ENCODE measurements at places on chromosomes 6 and 20.
A peak's percentile ranks its signal among the peaks of the same experiment; 100 is the strongest.

GRCh38 chr6:131861381-131861780 lies 53.6 kb downstream of the ENPP1 start:
- no peak for DNase-seq

DNA sequence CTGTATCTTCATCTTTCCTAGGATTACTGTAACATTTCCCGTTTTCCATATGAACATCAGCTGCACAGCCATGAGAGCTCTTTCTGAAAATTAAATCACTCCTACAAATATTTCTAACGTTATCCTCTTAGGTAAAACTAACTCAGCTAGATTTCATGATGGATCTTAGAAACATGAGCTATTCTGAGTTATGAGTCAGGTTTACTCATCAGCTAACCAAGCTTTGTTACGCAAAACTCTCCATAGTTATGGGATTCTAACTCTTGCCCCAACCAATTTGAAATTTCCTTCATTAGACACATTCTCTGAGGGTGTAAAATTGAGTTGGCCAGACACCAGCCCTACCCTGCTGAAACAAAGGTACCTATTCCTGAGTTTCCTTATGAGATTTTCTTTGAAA lies 14.0 kb downstream of the DEFB110 start:
- DNase-seq, result no peak

- no peak for DNase-seq
Measured at GRCh38 chr6:68726337-68726736, 91.3 kb downstream of the ADGRB3 start.

GRCh38 chr6:47741807-47742206 lies 40.0 kb upstream of the OPN5 start:
- DNase-seq, result no peak

DNA sequence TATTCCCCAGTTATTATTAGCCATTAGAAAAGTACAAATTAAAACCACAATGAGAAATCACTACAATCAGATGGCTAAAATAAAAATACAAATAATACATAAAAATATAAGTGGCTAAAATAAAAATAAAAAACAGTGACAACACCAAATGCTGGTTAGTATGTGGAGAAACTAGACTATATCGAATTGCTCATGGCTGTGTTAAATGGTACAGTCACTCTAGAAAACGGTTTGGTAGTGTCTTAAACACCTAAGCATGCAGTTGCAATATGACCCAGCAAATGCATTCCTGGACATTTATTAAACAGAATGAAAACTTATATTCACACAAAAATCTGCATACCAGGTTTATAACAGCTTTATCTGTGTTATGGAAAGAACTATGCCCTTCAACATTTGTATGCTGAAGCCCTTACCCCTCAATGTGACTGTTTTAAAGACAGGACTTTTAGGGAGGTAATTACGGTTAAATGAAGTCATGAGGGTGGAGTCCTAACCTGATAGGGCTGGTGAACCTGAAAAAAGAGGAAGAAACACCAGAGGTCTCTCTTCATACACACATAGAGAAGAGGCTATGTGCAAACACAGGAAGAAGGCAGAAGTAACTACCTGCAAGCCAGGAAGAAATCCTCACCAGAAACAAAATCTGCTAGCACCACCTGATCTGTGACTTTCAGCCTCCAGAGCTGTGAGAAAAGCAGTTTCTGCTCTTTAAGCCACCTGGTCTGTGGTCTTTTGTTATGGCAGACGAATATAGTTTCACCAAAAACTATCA lies 84.9 kb downstream of the ASCC3 start:
- DNase-seq, result no peak

DNA sequence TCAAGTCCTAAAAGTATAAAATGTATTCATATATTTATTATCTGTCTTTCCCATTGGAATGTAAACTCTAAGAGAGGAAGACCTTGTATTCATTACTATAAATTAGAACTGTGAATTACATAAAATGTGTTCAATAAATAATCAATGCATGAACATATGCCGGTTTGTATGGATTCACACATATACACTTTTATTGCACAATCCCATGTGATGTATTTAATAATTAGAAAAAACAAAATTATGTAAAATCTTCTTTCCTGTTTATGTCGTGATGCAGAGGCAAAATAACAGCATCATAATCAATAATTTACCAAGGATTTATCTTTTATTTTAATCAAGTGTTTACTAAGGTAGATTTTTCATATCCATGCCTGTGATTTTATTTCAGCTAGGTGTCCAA lies 240.5 kb downstream of the KHDRBS2 start:
- DNase-seq, result no peak

DNA sequence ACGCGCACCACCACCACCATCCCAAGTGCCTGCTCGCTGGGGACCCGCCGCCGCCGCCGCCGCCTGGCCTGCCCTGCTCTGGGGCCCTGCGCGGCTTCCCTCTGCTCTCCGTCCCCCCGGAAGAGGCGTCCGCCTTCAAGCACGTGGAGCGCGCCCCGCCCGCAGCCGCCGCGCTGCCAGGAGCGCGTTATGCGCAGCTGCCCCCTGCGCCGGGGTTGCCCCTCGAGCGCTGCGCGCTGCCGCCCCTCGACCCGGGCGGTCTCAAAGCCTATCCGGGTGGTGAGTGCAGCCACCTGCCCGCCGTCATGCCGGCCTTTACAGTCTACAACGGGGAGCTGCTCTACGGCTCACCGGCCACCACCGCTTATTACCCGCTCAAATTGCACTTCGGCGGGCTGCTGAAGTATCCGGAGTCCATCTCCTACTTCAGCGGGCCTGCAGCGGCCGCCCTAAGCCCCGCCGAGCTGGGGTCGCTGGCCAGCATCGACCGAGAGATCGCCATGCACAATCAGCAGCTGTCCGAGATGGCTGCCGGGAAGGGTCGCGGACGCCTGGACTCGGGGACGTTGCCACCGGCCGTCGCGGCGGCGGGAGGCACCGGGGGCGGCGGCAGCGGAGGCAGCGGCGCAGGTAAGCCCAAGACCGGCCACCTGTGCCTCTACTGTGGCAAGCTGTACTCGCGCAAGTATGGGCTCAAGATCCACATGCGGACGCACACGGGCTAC lies 7.2 kb downstream of the PRDM13 start:
- peak; percentile 68 for DNase-seq

DNA sequence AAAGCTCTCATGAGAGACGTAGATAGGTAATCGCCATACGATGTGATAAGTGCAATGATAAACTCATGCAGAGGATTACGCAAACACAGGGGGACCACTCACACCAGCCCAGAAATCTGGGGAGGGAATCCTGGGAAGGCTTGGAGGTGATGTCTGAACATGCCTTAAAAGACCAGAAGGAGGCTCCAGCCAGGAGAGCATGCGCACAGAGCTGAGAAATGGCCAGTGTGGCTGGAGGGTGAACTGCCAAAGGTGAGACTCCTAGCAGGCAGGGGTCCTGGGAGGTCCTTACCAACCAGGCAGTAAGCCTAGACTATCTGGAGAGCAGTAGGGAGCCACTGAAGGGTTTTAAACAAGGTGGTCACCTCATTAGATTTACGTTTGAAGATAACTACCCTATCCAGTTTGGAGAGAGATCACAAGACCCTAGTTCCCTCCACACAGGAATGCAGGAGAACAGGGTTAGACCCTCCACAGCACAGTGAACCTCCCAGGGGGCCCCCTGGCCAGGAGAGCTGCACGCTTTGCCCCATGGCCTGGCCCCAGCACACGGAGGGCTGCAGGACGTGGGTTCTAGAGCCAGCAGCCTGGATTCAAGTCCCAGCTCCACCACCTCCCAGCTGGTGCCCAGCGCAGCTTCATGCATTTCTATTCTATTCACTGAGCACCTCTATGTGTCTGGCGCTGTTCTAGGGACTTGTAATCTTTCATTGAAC lies 13.1 kb downstream of the MDFI start:
- DNase-seq, result no peak

DNA sequence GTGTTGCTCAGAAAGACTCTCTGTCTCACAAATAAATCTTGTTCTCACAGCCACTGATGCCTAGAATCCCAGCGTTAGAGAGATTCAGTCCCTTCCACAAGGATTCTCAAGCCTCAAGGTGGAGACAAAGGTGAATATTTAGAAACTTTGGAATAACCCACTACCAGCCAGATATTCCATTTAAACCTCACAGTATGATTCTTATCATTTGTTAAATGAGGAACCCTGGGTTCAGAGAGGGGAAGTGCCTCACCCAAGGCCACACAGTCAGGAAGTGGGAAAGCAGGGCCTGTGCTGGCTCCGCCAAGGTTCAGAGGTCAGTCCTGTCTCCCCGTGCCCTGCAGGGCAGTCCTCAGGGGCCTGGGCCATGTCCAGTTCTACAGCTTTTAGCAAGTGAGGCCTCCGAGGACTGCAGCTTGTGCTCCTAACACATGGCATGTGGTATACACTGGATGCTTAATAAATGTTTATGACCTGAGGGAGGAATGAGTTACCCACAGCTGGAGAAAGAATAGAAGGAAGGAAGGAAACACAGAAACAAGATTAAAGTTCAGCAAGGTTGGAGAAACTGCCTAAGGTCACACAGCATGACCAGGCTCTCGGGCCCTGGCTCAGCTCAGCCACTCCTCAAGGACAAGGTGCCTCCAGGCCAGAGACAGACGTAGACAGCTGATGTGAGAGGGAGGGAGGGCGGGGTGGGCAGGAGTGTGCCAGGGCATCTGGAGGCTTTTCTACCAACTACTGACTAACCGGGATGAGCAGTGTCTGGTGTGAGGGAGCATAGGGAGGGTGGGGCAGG lies 3.9 kb upstream of the TGM2 start:
- DNase-seq, result no peak

DNA sequence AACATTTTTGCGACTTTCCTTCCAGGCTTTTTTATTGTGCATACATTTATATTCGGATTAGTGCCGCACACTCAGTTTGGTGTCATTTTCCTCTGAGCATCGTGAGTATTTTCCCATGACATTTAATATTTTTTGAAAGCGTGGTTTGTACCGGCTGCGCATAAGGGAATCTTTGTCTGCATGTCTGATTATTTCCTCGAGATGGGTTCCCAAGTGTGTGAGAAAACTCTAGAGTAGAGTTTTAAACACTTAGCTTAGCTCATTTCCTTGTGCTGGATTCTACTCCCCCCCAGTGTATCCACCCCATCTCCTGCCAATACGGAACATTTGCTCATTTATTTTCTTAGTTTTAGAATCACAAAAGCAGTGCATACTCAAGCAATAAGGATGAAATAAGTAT lies 94.3 kb downstream of the CDC5L start:
- DNase-seq, result no peak

DNA sequence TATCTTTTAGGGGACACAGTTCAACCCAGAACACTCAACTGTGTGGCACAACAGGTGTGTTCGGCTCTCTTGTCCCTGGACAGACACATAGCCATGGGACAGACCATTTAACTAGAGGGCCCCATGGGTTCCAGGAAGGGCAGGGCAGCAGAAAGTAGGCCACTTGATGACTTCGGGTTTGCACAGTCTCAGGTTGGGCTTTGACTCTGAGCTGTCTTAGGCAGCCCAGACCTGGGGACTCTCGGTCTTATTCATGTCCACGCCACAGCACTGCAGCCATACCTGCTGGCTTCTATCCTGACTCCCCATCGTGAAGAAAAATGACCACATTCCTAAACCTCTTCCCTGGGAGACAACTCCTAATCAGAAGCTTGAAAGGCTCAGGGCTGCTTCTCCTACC lies 146.1 kb upstream of the AKAP12 start:
- no peak for DNase-seq

GRCh38 chr6:162190981-162191380 lies 536.6 kb downstream of the PRKN start:
- no peak for DNase-seq

GRCh38 chr20:13625304-13625979 lies 13.3 kb downstream of the TASP1 start:
- no peak for DNase-seq

DNA sequence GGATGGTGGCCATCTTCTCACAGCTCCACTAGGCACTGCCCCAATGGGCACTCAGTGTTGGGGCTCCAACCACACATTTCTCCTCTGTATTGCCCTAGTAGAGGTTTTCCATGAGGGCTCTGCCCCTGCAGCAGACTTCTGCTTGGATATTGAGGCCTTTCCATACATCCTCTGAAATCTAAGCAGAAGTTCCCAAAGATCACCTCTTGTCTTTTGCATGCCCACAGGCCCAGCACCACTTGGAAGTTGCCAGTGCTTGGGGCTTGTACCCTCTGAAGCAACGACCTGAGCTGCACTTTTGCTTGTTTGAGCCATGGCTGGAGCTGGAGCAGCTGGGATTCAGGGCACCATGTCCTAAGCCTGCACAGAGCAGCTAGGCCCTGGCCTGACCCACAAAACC lies 189.1 kb upstream of the EYS start:
- no peak for DNase-seq

GRCh38 chr20:52847029-52847660 lies 125.0 kb upstream of the TSHZ2 start:
- DNase-seq, result no peak

DNA sequence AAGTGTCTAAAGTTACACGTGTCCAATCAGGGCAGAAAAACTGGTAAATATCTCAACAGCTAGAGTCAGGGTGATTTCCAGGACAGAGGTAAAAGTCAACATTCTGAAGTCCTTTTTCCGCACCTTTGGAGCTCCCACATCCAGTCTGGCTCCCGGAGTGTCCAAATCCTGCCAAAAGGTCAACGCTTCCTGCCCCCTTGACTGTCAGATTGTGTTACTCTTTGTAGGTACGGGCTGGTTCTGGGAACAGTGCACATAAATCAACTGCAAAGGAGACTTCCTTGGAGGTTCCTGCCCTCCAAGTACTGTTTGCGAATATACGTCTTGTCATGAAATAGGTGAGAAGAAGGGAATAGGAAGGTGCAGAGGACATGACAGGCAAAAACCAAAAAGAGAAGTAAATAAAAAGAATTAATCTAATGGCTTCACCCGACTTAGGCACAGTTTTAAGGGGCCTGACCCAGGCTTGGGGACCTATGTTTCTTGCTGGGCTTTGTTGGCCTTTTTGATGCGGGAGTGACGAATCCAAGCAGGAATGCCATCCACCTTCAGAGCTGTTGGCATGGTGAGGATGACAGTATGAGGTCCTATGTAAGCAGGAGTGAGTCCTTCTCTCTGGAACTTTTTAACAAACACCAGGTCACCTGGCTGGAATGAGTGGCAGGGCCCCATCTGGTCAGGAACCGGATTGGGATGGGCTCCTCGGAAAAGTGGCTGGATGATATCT lies 155.4 kb downstream of the TRIM27 start:
- DNase-seq, result no peak

GRCh38 chr6:143772116-143773086 lies 70.7 kb upstream of the LTV1 start:
- DNase-seq, result no peak

- no peak for DNase-seq
Measured at GRCh38 chr6:100266494-100267401, 198.0 kb downstream of the SIM1 start.

DNA sequence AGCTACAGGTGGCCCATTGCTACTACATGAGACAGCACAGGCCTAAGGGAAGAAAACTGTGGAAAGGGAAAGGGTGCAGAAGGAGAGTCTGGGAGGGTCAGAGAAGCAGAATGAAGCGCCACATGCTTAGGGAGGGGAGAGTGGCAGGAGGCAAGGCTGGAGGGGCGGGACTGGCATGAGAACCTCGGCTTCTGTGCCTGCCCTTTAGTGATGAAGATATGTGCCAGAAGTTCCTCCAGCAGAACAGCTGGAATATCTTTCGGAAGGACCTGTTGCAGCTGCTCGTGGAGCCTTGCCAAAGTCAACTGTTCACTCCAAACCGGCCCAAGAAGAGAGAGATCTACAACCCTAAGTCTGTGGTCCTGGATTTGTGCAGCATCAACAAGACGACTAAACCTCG lies 61.8 kb downstream of the CNBD2 start:
- DNase-seq, result no peak

Data from HuH-7.5 (cell line).